ENCODE measurements at places on chromosomes 13 and 19.

GRCh38 chr13:101925731-101926130 lies 473.3 kb downstream of the ITGBL1 start:
- H3K4me1 ChIP-seq = no peaks in the 10 kb centered on the region
- H3K4me3 ChIP-seq = no peak overlapping the region
- no peak overlapping the region for H3K27ac ChIP-seq
- H3K27me3 ChIP-seq = peaks cover 75% of the 10 kb centered on the region

DNA sequence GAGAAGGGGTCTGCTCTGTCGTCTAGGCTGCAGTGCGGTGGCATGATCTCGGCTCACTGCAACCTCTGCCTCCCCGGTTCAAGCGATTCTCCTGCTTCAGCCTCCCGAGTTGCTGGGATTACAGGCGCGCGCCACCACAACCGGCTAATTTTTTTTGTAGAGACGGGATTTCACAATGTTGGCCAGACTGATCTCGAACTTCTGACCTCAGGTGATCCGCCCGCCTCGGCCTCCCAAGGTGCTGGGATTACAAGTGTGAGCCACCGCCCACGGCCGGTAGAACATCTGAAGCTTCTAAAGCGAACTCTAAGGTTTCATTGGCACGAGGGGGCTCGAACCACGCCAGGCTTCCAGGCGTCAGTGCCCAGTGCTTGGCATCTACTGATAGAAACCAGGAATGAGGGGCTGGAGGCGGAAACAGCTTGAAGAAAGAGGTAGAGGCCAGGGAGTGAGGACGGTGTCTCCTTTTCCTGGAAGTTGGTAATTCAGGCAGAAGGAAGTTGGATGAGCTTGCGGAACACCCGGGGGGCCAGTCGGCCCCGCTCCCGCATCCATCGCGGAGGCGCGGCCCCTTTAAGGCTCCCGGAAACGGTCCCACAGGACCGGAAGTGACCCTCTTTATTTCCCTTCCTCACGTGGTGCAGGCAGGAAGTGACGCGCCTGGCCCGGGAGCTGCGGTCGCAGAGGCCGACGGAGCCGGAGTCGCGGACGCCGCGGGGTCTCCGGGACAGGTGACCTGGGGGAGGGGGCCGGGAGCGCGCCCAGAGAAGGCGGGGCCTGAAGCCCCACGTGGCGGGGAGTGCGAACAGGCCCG lies at the start of gene CCDC9:
CCDC9 (plus strand) TSS at position 647 of the 814 bp plus-strand sequence. CDS start 1,876 bp downstream, outside the sequence.
- DNase-seq = peak; percentile 90
- peaks cover 4% of the 10 kb centered on the region for H3K36me3 ChIP-seq
- H3K4me3 ChIP-seq = peak within 1 kb of the TSS; percentile 98
- peaks cover 31% of the 10 kb centered on the region for H3K4me1 ChIP-seq
- H3K27me3 ChIP-seq = no peaks in the 10 kb centered on the region

DNA sequence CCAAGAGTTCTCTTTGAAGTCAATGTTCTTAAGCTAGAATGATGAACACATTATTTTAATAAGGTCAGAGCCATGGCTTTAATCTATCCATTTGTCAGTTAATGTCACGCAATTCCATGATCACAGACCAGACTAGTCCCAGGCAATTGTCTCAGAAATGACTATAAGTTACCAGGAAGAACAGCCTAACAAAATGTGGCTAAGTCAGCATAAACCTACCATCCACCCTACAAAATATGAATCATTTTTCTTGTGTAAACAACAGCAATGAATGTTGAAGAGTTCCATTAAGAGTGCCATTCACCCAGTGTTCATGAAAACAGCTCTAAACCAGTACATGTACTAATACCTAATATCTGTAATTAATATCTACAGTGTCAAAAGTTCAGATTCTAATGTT lies 127.5 kb downstream of the KCTD12 start:
- no peaks in the 10 kb centered on the region for H3K36me3 ChIP-seq
- no peaks in the 10 kb centered on the region for H3K27me3 ChIP-seq
- no peak for DNase-seq
- H3K27ac ChIP-seq = no peak overlapping the region

DNA sequence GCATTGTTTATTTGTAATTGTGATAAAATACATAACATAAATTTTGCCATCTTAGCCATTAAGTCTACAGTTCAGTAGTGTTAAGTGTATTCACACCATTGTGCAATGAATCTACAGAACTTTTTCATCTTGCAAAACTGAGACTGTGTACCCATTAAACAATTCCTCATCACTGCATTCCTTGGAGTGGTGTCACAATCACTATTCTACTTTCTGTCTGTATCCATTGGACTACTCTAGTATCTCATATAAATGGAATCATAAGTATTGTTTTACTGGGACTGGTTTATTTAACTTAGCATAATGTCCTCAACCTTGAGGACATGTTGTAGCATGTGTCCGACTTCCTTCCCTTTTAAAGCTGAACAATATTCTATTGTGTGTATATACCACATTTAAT lies 36.8 kb downstream of the UFM1 start:
- H3K27me3 ChIP-seq = no peaks in the 10 kb centered on the region
- no peak overlapping the region for H3K27ac ChIP-seq
- no peaks in the 10 kb centered on the region for H3K36me3 ChIP-seq
- H3K4me1 ChIP-seq = no peaks in the 10 kb centered on the region
- H3K4me3 ChIP-seq = no peak overlapping the region

GRCh38 chr13:51825165-51825592 lies 19.8 kb downstream of the TMEM272 start:
- no peak overlapping the region for H3K4me3 ChIP-seq
- no peak for DNase-seq
- no peaks in the 10 kb centered on the region for H3K36me3 ChIP-seq
- no peak overlapping the region for H3K27ac ChIP-seq

GRCh38 chr13:113456116-113456702 lies 2.9 kb upstream of the ADPRHL1 start:
- no peak overlapping the region for H3K4me3 ChIP-seq
- H3K27me3 ChIP-seq = no peaks in the 10 kb centered on the region
- H3K27ac ChIP-seq = no peak overlapping the region
- DNase-seq = no peak

GRCh38 chr13:100561158-100561499 lies 27.5 kb downstream of the GGACT start:
- peaks cover 9% of the 10 kb centered on the region for H3K4me1 ChIP-seq
- no peaks in the 10 kb centered on the region for H3K27me3 ChIP-seq
- no peaks in the 10 kb centered on the region for H3K36me3 ChIP-seq
- H3K4me3 ChIP-seq = no peak overlapping the region
- no peak overlapping the region for H3K27ac ChIP-seq

DNA sequence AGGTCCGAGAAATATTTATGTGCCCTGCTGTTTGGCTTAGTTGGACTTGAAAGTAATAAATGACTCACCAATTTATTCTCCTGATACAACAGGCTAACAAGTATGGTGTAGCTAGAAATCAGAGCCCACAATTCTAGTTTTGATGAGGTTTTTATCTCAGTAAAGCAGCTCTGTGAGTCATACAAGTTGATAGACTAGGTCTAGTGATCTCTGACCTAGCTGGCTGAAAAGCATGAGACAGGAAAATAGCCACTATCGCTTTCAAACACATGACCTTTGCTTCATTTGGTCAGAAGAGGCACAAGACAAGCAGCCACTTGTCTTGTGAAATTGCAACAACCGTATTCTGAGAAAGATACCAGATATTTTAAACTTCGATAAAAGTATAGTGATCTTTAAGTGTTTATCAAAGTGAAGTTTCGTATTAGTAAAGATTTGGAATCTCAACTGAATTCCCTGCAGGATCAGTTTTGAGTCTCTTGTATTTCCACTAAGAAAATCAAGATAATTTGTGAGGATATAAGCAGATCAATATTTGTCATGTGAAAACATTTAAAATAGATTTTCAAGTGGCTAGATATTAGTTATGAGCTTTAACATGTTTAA lies 126.7 kb downstream of the MAB21L1 start:
- no peaks in the 10 kb centered on the region for H3K36me3 ChIP-seq
- no peak overlapping the region for H3K4me3 ChIP-seq
- H3K27ac ChIP-seq = peak overlapping the region; percentile 21
- H3K27me3 ChIP-seq = no peaks in the 10 kb centered on the region
- no peak for DNase-seq

DNA sequence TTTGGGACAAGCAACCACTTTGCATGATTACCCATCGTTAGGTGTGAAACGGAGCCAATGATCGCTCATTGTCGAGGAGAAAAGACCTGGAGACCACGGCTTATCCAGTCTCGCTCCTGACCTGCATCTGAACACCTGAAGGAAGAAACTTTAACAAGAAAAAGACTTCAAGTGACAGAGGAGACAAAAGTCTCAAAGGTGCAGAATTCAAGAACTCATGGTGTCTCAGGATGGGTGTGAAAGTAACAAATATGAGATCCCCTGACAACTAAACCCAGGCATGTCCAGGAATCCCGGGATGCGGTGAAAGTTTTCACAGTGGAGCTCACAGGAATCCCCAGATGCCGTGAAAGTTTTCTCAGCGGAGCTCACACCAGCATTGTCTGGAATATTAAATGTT lies 6.3 kb upstream of the ATP11A start:
- H3K4me1 ChIP-seq = peaks cover 9% of the 10 kb centered on the region
- H3K27me3 ChIP-seq = no peaks in the 10 kb centered on the region
- no peaks in the 10 kb centered on the region for H3K36me3 ChIP-seq
- no peak for DNase-seq

GRCh38 chr13:23770428-23770827 lies 118.8 kb downstream of the MIPEP start:
- DNase-seq = no peak
- no peaks in the 10 kb centered on the region for H3K27me3 ChIP-seq
- no peaks in the 10 kb centered on the region for H3K36me3 ChIP-seq
- H3K27ac ChIP-seq = peak overlapping the region; percentile 82

GRCh38 chr13:28468023-28468915 lies 26.7 kb downstream of the FLT1 start:
- no peaks in the 10 kb centered on the region for H3K36me3 ChIP-seq
- no peaks in the 10 kb centered on the region for H3K4me1 ChIP-seq
- H3K27ac ChIP-seq = no peak overlapping the region
- DNase-seq = no peak
- H3K27me3 ChIP-seq = peaks cover 4% of the 10 kb centered on the region

GRCh38 chr19:8513036-8513686 lies 806 bp downstream of the ZNF414 start:
- no peak for DNase-seq
- peaks cover 20% of the 10 kb centered on the region for H3K4me1 ChIP-seq
- H3K27me3 ChIP-seq = peaks cover 5% of the 10 kb centered on the region
- H3K36me3 ChIP-seq = peaks cover 3% of the 10 kb centered on the region
- peak overlapping the region; percentile 100 for H3K27ac ChIP-seq
- peak overlapping the region; percentile 94 for H3K4me3 ChIP-seq

GRCh38 chr19:3785938-3786824 lies at the start of gene MATK:
MATK (minus strand) TSS chr19:3786381; CDS start chr19:3785135, 1,246 bp downstream.
- DNase-seq = no peak
- peaks cover 81% of the 10 kb centered on the region for H3K27me3 ChIP-seq
- no peaks in the 10 kb centered on the region for H3K36me3 ChIP-seq
- no peaks in the 10 kb centered on the region for H3K4me1 ChIP-seq
- no peak within 1 kb of the TSS for H3K27ac ChIP-seq

GRCh38 chr19:47735131-47735530 lies 10.2 kb upstream of the NOP53 start:
- peaks cover 22% of the 10 kb centered on the region for H3K27me3 ChIP-seq
- no peaks in the 10 kb centered on the region for H3K4me1 ChIP-seq

- no peak overlapping the region for H3K4me3 ChIP-seq
- H3K4me1 ChIP-seq = no peaks in the 10 kb centered on the region
- no peak overlapping the region for H3K27ac ChIP-seq
Observed at GRCh38 chr13:46803586-46803985, 6.6 kb upstream of the ESD start.

GRCh38 chr19:18289471-18290301 lies 8.3 kb upstream of the JUND start:
- peaks cover 38% of the 10 kb centered on the region for H3K4me1 ChIP-seq
- H3K27ac ChIP-seq = no peak overlapping the region
- DNase-seq = no peak
- H3K27me3 ChIP-seq = peaks cover 3% of the 10 kb centered on the region

DNA sequence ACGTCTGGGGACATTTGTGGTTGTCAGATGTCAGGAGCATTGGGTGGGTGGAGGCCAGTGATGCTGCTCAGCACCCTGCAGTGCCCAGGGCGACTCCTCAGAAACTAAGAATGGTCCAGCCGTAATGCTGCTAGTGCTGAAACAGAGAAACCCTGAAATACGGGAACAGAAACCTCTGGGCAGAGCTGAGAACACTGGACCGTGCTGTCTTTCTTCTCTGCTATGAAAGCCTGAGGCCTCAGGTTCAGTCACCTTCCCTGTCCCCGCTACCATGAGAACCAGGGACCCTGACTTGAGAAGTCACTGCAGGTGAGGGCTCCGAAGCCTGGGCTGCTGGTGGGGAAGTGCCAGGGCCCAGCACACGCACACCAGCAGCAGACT lies 13.4 kb downstream of the CAPS start:
- no peak overlapping the region for H3K4me3 ChIP-seq
- H3K4me1 ChIP-seq = no peaks in the 10 kb centered on the region
- H3K27ac ChIP-seq = no peak overlapping the region
- no peaks in the 10 kb centered on the region for H3K27me3 ChIP-seq
- H3K36me3 ChIP-seq = peaks cover 3% of the 10 kb centered on the region

DNA sequence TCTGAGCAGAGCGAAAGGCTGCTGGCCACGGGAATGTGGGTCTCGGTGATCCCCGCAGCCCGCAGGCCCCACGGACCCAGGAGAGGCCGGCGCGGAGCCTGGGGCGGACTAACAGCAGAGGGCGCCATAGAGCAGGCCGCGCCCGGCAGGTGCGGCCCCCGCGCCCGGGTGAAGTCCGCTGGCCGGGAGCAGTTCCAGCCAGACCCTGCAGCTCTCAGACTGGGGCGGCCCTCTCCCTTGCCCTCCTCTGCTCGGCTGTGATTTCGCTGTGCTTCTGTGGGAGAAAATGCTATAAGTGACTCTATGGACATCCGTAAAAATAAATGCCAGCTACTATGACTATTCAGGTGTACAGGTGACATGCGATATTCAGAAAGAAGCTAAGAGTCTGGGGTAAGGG lies 37.7 kb downstream of the GSX1 start:
- no peak overlapping the region for H3K4me3 ChIP-seq
- peak; percentile 67 for DNase-seq
- no peak overlapping the region for H3K27ac ChIP-seq
- H3K27me3 ChIP-seq = peaks cover 99% of the 10 kb centered on the region

DNA sequence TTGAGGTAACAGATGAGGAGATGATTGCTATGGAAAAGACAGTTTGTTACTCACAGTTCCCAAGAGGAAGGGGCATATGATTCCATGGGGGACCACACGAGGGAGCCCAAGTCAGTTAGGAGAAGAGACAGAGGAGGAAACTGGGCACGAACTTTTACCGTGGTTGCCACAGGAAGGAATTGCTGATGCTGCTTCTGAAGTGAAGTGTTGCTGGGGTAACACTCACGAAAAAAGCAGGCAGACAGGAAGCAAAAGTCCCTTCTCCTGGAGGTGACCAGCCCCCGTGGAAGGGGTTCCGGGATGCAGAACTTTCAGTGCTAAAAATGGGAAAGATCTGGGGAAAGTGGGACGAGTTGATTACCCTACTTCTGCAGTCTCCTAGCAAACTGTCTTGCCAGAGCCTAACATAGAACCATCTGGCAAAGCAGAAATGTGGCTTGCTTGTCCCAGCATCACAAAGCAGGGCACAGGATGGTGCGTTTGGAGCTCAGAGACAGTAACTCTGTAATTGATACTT lies 35.4 kb upstream of the MAP3K10 start:
- no peak for DNase-seq
- no peaks in the 10 kb centered on the region for H3K4me1 ChIP-seq
- no peaks in the 10 kb centered on the region for H3K27me3 ChIP-seq
- no peak overlapping the region for H3K27ac ChIP-seq
- H3K36me3 ChIP-seq = no peaks in the 10 kb centered on the region

Measured in neural crest cell (in vitro differentiated cells).